NCI-H510A treated with DMSO at 0.1 percent for 48 hours (cell line): ENCODE measurements at places on chromosomes 12 and 14.
A peak's percentile ranks its signal among the peaks of the same experiment; 100 is the strongest.

- no peak for DNase-seq
Observed at GRCh38 chr12:38585086-38585485, 268.5 kb downstream of the ALG10B start.

- DNase-seq, result no peak
Observed at GRCh38 chr12:90355711-90356355, 599.1 kb downstream of the CCER1 start.

DNA sequence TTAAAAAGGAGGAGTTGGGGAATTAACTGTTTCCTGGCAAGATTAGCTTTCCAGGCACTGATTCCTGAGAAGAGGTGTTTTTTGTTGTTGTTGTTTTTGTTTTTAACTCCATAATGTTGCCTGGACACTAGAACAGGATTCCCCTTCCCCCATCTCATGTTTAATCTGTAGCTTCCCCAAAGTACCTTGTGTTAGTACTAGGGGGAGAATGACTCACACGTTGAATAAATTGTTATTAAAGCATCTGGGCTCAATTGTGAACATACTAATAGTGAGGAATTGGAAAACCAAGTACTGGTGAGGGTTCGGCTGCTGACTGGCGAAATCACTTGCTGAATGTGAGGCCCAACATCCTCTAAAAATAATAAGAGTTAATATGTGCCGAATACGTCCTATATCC lies 1.3 kb upstream of the GNG2 start:
- no peak for DNase-seq

GRCh38 chr14:95204705-95205104 lies 47.4 kb upstream of the DICER1 start:
- no peak for DNase-seq

DNA sequence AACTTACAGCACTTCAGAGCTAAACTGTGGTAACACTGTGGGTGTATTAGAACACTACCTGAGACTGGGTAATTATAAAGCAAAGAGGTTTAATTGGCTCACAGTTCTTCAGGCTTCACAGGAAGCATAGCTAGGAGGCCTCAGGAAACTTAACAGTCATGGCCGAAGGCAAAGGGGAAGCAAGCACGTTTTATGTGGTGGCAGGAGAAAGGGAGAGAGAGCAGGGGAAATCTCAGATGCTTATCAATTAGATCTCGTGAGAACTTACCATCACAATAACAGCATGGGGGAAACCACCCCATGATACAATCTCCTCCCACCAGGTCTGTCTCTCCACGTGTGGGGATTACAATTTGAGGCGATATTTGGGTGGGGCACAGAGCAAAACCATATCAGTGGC lies 512.6 kb downstream of the RERGL start:
- DNase-seq, result no peak

DNA sequence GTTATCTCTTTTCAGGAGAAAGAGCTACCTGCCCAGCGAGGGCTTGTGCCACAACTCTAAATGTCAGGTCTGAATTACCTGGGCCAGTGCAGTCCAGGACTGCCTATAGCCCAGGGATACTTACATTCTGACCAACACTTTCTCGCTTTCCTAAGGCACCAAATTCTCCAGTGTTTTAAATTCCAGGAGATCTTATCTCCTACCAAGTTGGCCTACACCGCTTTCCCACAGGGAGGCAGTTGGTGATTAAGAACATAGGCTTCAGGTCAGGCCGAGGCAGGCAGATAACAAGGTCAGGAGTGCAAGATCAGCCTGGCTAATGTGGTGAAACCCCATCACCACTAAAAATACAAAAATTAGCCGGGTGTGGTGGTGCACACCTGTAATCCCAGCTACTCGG lies 41.1 kb downstream of the RPS29 start:
- DNase-seq, result no peak

DNA sequence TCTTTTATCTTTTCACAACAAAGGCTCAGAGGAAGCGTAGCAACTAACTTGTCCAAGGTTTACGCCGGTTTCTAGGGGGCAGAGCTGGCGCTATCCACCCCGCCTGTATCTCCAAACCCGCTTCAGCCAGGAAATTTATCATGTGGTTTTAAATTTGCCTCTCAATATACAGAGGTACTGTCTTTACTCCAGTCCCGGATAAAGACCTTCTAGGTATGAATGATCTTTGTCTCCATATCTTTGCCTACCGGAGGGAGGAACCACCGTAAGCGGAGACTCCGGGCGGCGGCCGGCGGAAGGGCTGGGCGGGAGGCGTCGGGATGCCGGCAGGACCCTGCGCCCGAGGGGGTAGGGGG lies 693 bp upstream of the RIMKLB start:
- peak; percentile 60 for DNase-seq

GRCh38 chr14:89254166-89254909 lies 162.7 kb downstream of the FOXN3 start:
- no peak for DNase-seq

- DNase-seq, result no peak
Observed at GRCh38 chr12:56267443-56268071, 815 bp downstream of the COQ10A start.

DNA sequence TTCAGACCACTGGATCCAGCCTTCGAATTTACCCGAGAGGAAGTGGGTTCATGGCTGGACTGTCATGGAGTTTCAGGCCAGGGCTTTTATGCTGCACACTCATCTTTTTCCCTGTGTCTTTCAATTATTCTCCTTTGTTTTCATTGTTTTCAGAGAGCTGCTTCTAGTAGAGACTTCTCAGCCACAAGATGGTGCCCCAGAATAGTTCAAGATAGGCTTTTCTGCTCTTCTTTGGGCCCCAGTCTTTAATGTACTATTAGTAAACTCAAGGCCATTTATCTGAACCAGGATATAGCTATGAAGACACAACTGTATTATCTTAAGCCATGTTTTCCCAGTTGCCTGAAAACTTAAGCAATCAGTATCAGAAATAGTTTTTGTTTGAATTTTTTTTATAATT lies 30.4 kb upstream of the PSMA6 start:
- no peak for DNase-seq
